Erythroblast (primary cell): ENCODE measurements at places on chromosomes 11 and 22.

- DNase-seq, result no peak
Observed at GRCh38 chr22:41915035-41915785, at the start of gene SHISA8. Gene SHISA8, minus strand, starts transcription at chr22:41915074. Its CDS starts 407 bp downstream, at chr22:41914667.

- DNase-seq, result no peak
Observed at GRCh38 chr22:45997077-45997776, 20.3 kb upstream of the WNT7B start.

- DNase-seq, result no peak
Observed at GRCh38 chr11:11279956-11280689, 72.9 kb downstream of the CSNK2A3 start.

DNA sequence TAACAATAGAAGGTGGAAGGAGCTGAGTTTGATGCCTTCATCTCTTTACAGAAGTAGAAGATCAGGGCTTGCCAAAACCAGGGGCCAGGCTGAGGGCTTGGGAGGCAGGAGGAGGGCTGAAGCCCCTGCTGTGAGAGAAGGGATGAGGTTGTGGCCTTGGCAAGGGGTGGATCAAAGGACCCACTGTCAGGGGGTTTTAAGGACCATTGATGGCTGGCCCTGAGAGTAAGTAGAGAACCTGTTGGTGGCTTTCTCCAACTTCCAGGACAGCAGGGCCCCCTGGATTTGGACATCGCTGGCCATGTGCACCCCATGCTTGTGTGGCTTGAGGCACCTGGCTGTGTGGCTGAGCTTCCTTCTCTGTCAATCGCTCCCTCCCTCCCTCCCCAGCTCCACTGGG, 927.7 kb downstream of the TBC1D22A start:
- no peak for DNase-seq

DNA sequence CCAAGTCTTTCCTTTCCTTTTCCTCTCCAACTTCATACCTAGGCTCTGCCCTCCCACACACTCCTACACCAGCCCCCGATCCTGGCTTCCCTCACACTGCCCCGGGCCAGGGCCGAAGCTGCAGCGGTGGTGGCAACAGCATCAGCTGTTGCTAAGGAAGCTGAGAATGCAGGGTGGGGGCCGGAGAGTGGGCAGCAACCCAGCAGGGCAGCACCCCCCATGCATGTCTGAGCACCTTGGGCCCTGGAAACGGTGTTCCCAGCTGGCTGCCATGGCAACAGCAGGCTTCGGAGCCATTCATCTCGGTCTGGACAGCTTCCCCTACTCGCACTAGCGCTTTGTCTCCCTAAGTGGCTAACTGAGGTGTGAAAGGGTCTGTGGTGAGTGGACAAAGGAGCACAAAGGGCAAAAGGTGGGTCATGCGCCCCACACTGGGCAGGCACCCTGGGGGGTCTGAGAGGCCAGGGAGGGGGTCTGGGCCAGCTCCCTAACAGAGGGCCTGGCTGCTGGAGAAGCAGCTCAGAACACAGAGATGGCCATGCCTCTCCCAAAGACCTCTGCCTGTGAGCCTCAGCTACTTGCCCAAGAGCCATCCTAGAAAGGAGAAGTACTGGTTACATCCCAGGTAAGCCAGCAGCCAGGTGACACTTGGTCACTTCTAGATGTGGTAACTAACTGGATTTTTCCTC, 42.1 kb upstream of the JAM3 start:
- DNase-seq, result no peak

- no peak for DNase-seq
Observed at GRCh38 chr11:61948505-61948904, 1.6 kb upstream of the BEST1 start.

DNA sequence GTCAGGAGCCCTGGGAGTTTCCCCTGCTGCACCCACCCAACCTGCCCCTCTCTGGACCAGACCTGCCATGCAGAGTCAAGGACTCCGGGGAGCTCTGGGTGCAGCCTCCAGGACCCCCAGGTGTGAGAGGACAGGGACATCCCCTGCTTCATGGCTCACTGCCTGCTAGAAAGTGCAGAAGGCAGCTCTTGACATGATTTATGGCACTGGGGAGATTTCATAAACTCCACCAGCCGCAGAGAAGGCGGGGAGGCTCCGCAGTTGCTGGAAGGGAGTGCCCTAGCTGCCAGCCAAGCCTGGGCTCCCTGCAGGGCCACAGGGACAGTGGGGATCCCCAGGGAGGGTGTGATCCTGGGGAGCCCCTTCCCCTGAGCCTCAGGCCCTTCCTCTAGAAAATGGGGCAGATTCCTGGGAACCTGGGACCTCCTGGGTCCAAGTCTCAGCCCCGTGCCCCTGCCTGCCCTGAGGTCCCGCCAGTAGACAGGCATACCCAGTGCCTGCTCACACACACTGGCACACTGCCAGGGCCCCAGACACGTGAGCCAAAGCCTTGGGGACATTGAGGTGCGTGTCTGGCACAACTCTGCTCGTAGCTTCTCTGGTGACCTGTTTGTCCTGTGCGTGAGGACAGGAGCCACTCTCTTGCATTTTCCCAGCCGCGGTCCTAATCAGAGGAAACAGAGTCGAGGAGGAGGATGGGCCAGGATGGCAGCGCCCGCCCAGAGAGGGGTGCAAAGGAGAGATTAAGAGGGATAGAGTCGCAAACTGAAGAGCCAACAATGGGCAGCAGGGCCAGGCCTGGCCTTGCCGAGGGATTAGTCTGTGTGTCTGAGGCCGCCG, 13.8 kb downstream of the CABP7 start:
- DNase-seq, result peak; percentile 79

DNA sequence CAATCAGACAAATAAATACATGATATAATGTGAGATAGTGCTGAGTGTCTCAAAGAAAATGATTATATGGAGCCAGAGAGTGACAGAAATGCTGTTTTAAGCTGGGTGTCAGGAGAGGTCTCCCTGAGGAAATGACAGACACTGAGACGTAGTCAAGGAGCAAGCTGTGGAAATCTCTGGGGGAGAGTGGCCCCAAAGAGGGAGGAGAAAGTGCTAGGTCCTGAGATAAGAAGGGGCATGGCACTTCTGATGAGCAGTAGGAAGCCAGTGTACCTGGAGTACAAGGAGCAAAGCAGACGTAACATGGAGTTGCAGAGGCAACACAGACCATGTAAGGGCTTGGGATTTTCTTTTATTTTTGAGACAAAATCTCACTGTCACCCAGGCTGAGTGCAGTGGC, 38.8 kb downstream of the ZNF202 start:
- no peak for DNase-seq

GRCh38 chr22:28743852-28744251, 2.0 kb downstream of the HSCB start:
- DNase-seq, result no peak

DNA sequence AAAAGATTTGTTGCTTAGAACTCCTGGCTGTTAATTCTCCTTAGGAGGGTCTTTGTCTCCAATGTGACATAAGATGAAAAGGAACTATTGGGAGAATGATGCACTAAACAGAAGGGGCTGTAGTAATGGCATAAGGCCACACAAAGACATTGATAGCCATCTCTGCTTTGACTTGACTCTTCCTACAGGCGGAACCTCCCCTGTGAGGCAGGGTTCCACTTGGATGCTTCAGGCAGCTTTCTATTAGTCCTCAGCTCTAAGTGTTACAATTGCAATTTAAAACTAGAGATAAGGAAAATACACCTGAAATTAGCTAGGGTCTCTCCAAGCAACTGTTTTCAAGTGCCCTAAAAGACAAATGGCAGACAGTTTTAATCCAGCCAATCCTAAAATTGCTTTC, 391.6 kb upstream of the CCDC90B start:
- DNase-seq, result no peak

GRCh38 chr22:38260761-38261681, 11.8 kb downstream of the TMEM184B start:
- no peak for DNase-seq

DNA sequence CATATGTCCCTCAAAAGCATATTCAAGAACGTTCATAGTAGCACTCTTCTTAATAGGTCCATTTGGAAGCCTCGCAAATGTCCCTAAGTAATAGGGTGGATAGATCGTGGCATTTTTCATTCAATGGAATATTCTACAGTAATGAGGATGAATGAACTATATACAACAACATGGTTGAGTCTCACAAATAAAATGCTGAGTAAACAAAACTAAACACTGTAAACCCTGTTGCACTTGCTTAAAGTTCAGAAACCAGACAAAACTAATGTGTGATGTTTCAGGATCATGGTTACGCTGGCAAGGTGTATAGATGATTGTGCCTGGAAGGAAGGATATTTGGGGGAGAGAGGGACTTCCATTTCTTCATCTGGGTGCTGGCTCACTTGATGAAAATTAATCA, 90.4 kb upstream of the RASSF10 start:
- DNase-seq, result no peak

DNA sequence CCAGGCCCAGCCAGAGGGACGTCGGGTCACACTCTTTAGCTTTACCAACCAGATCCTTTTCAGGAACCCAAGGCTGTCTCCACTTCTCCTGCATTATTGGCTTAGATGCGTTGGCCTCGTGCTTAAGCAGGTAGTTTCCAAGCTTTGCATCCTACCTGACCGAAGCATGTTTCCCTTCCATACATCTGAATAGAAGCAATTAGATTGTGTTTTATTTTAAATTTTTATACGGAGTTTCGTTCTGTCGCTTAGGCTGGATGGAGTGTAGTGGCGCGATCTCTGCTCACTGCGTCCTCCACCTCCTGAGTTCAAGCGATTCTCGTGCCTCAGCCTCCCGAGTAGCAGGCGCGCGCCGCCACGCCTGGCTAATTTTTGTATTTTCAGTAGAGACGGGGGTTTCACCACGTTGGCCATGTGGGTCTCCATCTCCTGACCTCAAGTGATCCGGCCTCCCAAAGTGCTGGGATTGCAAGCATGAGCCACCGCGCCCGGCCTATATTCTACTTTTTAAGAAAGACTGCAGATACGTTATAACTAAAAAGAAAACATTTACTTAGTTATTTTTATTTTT, 677 bp downstream of the DYNC2H1 start:
- DNase-seq, result no peak

- no peak for DNase-seq
Observed at GRCh38 chr22:47107431-47107830, 345.0 kb downstream of the TBC1D22A start.

DNA sequence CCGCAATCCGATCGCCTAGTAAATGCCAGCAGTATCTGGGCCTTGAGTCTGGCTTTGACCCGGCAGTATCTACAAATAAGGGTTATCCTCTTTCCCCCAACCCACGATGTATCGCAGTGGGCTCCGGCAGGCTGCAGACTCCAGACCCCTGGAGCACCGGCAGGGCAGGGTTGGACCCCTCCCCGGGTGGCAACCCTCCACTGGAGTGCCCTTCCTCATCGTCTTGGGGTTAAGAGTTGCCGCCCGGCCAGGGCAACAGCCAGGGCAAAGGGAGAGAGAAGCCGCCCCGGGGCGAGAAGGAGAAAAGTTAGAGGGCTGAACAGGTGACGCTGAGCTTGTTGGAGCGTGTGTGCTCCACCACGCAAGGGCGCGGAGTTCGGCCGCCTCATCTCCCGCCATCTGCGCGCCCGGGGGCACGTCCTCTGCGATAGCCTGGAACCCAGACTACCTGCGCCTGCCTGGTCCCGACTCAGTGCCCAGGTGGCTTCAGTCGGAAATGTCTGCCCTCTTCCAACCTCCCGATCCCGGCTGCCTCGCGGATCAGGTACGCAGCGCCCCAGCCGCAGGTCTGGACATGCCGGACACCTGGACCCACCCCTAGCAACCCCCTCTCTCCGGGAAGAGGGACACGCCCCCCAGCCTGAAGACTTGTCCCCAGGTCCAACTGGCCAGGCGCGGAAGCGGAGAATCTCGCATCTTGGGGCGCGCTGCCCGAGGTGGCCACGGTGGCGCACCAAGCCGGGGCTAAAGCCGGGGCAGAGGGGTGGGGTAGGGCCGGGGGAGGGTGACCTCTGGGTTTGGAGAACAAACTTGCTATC, 1.2 kb downstream of the DSCAML1 start:
- no peak for DNase-seq

- no peak for DNase-seq
Observed at GRCh38 chr11:1557904-1558774, 13.9 kb downstream of the DUSP8 start.

DNA sequence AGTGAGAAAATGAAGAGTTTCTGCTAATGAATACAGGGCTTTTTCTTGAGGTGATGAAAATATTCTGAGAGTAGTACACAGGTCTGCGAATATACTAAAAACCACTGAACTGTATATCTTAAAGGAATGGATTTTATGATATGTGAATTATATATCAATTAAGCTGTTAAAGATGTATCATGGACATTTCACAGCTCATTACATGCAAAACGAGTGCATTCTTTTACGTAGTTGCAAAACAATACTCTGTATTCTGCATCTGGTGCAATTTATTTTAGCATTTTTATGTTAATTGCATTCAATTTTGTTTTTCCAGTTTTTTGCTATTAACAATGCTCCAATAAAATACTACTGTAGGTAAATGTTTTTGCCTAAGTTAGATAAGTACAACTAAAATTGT, 411.6 kb downstream of the DYNC2H1 start:
- no peak for DNase-seq

- no peak for DNase-seq
Observed at GRCh38 chr11:88303037-88303436, 34.5 kb downstream of the CTSC start.

DNA sequence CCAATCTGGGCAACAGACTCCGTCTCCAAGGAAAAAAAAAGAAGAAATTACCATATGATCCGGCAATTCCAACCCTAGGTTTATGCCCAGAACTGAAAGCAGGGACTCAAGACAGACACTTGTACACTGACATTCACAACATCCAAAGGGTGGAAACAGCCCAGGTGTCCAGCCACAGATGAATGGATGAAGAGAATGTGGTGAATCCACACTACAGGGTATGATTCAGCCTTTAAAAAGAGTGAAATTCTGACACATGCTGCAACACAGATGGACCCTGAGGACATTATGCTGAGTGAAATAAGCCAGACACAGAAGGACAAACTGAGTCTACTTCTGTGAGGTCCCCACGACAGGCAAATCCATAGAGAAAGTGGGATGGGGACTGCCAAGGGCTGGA, 43.9 kb downstream of the SGSM3 start:
- no peak for DNase-seq

DNA sequence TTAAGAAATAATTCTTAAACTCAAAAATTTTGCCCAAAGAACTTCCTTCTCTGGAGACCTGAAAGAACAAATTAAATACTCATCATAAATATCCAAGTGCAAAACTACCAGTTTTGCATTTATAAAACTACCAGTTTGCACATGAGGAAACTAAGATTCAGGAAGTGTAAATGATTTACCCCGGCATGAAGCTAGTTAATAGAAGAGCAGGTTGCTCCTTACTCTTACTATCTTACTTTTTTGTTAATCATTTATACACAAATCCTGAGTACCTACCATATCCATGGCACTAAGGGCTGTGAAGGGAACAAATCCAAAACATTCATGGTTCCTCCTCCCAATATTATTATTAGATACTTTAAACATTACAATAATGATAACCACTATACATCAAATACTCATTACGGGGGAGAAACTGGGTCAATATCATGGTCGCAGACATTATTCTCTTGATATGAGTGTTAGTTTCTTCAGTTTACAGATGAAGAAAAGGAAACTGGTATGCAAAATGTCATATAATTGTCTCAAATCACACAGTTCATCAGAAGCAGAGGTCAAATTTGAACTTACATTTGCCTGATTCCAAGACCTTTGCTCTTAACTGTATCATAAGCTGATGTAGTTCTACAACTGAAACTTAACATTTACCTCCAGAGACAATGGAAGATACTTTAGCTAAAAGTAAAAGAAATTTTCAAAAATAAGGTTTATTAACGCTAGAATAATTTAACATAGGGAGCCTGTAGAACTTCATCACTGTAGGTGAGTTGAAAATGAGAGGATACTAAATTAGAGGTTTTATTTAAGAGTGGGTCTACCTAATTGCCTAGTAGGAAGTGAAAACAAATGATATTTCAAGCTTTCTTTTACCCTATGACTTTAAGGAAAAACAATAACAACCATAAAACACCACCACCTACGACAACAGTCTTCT, 74.5 kb downstream of the FAM76B start:
- no peak for DNase-seq
